ENCODE measurements at places on chromosomes 7 and 10.

- no peak for DNase-seq
Measured at GRCh38 chr7:43037531-43037930, 74.9 kb upstream of the HECW1 start.

DNA sequence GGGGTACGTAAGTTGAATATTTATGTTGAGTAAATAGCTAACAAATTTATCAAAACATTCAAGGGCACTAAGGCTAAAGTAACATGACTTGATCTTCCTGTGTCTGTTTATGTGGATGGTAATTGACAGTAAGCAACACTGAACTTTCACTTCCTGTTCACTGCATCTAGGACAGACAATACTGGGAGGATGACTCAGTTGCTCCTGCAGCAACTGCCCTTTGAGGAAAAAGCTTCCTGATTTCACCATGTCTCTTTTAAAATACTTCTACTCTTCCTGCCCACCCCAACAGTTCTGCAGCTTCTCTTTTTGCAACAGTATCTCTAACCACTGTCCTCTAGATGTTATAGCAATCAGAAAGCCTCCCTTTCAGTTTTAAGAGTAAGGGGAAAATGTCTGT lies 76.6 kb upstream of the HGF start:
- no peak for DNase-seq

- DNase-seq, result no peak
Measured at GRCh38 chr10:25083546-25084111, 67.2 kb downstream of the THNSL1 start.

GRCh38 chr7:104445393-104445792 lies 117.0 kb downstream of the LHFPL3 start:
- no peak for DNase-seq

GRCh38 chr10:23172429-23173213 lies 19.5 kb upstream of the PTF1A start:
- no peak for DNase-seq

GRCh38 chr7:37645282-37646050 lies 38.1 kb upstream of the GPR141 start:
- no peak for DNase-seq

DNA sequence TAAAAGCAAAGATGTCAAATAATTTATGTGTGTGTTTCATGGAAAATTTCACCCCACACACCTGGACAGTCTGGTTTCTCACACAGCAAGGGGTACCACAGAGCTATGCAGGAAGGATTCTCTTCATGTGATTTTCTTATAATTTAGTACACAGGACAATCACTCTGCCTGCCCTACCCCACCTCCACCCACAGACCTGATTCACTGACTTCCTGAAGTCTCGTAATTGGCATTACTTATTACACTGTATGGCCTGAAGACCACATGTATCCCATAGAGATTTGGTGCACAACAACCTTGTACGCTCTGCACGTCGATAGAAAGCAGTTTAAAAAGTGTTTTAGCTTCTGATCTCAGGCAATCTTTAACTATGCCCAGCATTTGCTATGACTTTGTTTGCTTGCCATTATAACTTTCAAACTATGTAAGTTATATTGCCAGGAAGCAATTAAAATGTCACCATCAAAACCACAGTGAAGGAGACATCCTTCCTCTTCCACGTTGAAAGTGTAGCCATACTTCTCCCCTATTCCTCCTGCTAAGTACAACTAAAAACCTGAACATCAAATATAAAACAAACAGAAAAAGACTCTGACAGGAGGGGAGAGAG lies 279.4 kb upstream of the IMMP2L start:
- no peak for DNase-seq

- no peak for DNase-seq
Measured at GRCh38 chr7:1033546-1034145, 10.7 kb upstream of the GPR146 start.

DNA sequence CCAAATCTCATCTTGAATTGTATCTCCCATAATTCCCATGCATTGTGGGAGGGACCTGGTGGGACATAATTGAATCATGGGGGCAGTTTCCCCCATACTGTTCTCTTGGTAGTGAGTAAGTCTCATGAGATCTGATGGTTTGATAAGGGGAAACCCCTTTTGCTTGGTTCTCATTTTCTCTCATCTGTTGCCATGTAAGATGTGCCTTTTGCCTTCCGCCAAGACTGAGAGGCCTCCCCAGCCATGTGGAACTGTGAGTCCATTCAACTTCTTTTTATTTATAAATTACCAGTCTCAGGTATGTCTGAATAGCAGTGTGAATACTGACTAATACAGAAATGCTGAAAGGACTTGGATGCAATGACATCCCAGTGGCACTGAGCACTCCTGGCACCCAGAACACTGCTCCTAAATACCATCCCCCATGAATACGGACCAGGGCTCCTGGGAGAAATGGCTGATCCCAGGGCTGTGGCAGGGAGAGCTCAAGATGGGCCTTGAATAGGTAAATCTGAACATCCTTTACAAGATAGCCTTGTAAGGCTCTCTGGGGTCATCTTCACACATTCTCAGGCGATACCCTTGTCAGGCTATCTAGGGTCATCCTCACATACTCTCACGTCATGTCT lies 19.4 kb downstream of the ZFAND2A start:
- no peak for DNase-seq

DNA sequence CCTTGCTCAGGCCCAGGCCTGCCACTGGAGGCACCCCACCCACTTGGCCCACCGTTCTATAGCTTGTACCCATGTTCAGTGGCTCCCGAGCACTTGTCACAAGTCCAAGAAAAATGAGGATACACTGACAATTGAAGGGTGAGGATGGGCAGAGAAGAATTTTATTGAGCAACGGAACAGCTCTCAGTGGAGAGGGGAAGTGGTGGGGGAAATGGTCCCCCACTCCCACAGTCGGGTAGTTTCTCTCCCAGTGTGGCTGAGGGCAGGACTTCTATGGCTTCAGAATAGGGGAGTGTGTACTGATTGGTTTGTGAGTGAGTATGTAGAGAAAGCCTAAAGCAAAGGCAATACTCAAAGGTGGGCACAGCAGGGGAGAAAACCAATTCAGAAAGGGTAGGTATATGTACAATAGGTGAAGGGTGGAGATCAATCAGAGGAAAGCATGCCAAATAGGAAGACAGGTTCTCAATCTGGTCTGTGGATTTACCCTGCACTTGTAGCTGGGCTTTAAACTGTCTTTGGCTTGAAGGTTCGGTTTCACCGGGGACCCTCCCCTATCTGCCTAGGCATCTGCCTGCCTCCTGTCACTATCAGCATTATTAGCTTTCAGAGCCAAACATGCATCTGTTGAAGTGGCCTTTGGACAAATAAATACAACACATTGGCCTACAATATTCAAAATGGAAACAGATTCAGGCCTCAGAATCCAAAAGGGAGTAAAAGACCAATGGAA lies 8.9 kb upstream of the TSPAN13 start:
- no peak for DNase-seq

- no peak for DNase-seq
Measured at GRCh38 chr10:121406823-121407545, 191.3 kb downstream of the FGFR2 start.

DNA sequence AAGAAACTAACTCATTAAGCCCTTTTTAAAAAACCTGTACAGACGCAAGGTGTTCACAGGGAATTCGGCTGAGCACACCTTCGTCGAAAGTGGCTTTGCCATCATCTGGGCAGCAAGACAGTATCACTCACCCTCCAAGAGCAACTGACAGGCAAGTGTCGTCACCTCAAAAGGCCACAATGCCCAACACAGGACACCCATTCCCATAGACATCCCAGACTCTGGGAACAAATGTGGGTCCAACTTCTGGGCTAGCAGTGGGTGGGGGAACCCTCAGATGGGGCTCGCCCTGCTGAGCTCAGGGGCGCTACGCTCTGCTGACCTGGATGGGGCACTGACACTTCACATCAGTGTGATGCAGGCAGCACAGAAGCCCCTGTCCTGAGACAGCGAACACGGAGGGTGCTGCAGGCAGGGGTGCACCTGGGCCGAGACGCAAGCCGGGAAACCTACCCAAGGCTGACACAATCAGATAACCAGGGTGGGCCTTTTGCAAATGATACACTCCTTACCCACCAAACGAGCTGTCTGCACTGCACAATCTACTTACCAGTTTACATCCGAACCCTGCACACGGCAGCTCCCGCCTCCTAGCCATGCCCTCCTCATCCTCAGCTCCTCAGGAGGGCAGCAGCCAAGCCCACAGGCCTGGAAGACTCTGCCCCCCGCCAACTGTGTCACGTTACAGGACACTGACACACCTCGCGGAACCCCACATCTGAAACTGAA lies 1.7 kb downstream of the DIP2C start:
- no peak for DNase-seq

- no peak for DNase-seq
Measured at GRCh38 chr10:7274293-7274692, 136.5 kb downstream of the SFMBT2 start.

- DNase-seq, result no peak
Measured at GRCh38 chr10:73908853-73909539, 1.9 kb upstream of the PLAU start.

GRCh38 chr10:60629332-60629731 lies 148.9 kb upstream of the CDK1 start:
- DNase-seq, result no peak

GRCh38 chr7:936386-937054 lies 18.0 kb downstream of the ADAP1 start:
- no peak for DNase-seq

DNA sequence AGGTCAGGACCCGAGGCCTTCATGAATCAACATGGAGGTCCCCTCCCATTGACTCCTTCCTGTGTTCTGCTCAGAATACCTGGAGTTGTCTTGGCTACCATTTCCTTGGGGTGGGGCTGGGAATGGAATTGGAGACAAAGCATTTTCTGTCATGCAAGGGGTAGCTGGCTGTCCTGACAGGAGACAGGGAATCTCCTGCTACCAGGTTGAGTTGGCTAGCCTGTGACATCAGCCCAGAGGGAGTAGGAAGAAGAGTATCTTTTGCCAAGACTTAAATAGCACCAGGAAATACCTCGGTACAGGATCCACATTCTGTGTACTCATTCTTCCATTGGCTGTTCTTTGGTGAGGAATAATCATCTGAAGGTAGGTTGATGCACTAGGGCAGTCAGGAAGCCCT lies 4.9 kb downstream of the ZDHHC16 start:
- no peak for DNase-seq

- DNase-seq, result no peak
Measured at GRCh38 chr10:75814014-75814413, 382.6 kb downstream of the LRMDA start.

GRCh38 chr7:115844857-115845256 lies 185.7 kb downstream of the TFEC start:
- DNase-seq, result no peak

DNA sequence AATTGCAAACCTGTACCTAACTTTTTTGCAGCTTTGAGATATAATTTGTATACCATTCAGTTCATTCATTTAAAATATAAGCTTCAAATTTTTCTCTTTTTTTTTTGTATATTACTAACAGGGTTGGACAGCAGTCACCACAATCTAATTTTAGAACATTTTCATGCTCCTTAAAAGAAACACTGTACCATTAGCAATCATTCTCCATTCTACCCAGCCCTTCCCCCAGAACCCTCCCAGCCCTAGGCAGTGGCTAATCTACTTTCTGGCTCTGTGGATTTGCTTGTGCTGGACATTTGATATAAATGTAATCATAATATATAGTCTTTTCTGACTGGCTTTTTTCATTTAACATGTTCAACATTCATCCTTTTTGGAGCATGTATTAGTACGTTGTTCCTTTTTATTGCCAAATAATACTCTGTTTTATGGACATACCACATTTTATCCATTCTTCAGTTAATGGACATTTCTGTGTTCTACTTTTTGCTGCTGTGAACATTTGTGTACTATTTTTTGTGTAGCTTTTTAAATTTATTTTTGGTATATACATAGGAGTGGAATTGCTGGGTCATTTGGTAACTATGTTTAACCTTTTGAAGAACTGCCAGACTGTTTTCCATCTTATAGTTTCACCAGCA lies 40.9 kb upstream of the ST7 start:
- DNase-seq, result no peak

DNA sequence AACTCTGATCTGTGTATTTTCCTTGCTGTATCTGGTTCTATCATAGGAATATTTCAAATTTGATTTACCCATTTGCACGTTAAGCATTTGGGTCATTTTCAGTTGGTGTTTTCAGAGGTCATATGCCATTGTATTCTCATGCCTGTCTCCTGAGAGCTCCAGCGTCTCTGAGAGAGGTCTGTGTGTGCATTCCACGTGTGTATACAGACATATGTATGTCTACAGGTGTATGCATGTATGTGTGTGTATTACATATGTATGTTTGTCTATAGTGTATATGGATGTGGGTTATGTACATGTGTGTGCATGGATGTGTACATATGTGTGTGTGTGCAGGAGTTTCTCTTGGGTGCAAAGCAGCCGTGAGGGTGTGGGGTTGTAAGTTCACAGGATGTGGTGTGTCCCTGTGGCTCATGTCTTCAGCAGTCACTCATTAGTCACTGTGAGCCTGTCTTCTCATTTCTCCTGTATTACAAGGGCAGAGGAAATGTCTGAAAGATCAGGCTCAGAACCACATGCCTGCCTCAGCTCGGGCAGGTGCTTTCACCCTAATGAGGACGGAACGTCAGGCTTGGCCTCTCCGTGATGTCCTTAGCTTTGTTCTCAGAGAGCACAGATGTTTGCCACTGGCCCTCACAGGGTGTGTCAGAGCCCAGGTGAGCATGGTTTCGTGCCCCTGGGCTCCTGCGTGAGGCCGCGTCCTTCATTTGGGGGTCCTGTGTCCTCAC lies 101.6 kb downstream of the NKX6-2 start:
- DNase-seq, result no peak

DNA sequence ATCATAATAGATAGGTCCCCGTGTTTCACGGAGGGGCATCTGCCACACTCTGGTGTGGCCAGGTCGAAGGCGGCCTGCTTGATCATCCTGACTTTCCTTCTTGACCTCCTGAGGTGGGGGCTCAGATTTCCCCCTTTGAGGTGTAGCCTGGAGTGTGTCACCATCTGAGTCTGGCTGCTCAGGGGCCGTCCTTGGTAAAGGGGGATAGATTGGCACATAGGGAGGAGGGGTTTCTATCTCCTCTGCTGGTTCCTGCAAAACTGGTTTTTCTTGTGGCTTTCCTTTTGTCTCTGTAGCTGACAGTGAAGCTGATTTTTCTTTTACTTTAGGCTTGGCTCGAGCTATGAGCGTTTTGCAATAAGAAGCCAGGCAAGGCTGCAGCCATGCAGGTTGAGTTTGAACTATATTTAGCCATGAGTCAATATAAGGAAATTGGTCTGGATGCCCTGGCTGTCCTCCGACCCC lies 7.1 kb upstream of the ZNF117 start:
- DNase-seq, result no peak

GRCh38 chr7:40644454-40645188 lies 509.8 kb downstream of the SUGCT start:
- DNase-seq, result no peak

GRCh38 chr10:113381981-113382509 lies 170.8 kb upstream of the HABP2 start:
- no peak for DNase-seq

DNA sequence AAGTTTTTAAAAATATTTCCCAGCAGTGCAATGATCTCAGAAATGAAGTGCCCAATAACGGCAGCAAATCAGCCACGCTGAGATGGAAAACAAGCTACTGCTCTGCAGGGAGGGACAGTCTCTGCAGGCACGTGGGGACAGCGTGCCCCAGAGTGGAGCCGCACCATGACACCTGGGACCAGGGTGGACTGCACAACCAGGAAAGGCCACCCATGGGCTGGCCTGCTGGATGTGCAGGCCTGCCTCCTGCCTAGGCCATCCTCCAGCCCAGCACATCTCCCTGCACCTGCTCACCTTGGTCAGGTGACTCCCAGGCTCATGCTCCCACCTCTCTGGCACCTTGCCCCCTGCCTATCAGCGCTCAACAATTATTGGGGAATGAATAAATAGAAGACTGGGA lies 80.4 kb downstream of the VSTM4 start:
- DNase-seq, result no peak

GRCh38 chr7:80330434-80330833 lies 181.4 kb downstream of the GNAT3 start:
- no peak for DNase-seq

Data from mesothelial cell of epicardium (in vitro differentiated cells).